ENCODE measurements at places on chromosomes 6 and 20.

DNA sequence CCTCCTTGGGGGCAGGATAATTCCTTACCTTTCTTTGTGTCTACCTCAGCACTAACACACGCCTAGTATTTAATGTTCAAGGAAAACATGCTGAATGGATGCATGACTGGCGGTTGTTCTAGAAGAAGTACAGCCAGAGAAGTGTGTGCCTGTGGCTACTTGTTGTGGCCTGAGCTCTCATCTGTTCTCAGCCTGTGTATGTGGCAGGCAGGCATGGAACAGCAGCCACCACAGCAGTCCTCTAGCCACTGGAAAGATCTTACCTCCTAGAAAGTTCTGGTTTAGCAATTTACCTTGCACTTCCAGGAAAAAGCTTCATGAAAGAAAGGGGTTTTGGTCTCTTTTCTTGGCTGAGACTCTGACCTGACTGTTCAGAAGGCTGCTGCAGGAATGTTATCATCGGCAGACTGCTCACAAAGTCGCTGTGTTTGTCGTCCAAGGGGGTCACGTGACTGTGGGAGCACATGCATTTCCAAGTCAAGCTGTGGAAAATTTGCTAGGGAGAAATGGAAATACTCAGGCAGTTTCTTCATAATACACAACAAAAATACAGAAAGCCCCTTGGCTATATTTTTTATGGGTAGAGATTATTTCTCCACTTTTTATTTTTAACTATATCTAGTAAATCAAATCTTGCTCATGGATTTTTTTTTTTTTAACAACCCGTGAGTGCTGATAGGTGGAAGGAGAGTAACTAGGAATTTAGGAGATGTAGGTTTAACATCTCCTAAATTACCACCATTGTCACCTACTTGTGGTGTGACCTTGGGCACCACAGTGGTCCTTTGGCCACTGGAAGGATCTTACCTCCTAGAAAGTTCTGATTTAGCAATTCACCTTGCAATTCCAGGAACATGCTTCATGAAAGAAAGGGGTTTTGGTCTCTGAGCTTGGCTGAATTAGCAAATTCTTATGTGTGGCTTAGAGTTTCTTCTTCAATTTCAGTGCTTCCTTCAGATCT, 110.8 kb upstream of the GPR6 start:
- DNase-seq = no peak

GRCh38 chr6:152161501-152161900, 354.0 kb downstream of the ESR1 start:
- no peak for DNase-seq

GRCh38 chr6:160221918-160222317, 36.7 kb downstream of the SLC22A2 start:
- DNase-seq = no peak

GRCh38 chr6:21431526-21431925, 162.0 kb upstream of the SOX4 start:
- DNase-seq = no peak

GRCh38 chr20:14127514-14128223, 132.4 kb downstream of the MACROD2 start:
- no peak for DNase-seq

DNA sequence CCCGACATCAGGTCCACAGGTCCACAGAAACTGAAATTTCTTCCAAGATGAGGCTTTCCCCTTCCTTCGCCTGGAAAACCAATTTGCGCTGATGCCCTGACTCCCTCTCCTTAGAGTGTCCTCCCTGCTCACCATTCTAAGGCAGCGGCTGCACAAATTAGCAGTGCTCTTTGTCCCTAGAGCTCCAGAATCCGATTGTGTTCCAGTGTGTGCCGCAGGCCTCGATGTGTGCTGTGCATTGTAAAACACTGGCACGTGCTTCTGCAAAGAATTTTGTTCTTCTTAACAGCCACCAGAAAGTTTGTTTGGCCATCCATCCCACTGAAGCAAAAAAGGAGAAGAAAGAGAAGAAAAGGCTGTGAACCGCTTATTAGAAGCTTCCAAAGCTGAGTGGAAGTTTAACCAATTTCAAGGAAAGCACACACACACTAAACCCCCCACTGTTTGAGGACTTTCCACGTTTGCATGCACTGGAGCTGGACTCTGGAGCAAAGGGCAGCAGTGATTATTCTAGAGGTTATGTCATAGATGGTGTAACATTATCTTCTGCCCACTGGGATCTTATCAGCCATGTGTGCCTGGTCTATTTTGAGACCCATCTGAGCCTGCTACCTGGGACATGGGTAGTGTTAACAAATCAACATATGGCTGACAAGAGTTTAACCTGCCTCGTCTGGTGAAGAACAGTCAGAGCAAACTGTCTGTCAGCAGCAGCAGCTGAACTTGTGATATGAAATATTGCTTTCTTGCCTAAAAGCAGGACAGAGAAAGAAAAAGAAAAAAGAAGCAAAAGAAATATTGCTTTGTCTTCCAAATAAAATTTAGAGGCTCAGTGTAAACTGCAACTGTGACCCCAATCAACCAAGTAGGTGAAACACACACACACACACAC, 64.9 kb upstream of the RREB1 start:
- DNase-seq = no peak

GRCh38 chr6:5501837-5502236, 240.5 kb downstream of the FARS2 start:
- no peak for DNase-seq

DNA sequence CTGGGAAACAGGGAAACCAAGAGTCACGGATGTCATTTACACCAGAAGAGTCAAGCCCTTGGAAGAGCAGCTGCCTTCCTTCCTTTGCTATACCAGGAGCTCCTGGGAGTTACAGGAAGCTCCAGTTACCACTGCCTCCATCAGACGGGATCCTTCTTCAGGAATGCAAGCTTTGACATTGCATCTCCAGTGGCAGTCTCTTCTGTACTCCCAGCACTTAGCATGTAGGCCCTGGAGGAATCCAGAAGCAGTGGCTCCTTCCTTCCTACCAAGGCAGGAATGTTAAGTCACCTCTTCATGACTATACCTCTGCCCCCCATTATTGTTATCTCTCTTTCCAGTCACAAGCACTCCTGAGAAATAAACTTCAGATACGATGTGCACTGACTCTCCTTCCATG, 836.0 kb downstream of the MAFB start:
- DNase-seq = no peak

- DNase-seq = no peak
Measured at GRCh38 chr20:56788671-56789610, 159.8 kb downstream of the TFAP2C start.

DNA sequence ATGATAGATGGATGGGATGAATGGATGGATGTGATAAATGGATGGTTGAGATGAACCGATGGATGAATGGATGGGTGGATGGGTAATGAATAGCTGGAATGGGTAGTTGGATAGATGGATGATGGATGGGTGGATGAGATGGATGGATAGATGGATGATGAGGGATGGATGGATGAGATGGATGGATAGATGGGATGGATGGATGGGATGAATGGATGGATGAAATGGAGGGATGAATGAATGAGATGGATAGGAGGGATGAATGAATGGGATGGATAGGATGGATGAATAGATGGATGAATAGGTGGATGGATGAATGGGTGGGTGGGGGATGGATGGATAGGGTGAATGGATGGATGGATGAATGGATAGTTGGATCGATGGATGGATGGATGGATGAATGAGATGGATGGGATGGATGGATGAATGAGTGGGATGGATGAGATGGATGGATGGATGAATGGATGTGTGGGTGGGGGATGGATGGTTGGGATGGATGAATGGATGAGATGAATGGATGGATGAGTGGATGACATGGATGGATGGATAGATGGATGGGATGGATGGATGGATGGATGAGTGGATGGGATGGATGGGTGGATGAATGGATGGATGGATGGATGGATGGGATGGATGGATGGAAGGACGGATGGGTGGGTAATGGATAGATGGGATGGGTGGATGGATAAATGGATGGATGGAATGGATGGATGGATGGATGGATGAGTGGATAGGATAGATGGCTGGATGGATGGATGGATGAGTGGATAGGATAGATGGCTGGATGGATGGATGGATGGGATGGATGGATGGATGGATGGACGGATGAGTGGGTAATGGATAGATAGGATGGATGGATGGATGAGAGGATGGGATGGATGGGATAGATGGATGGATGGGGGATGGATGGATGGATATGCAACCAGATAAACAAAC, 51.4 kb upstream of the PTGIS start:
- no peak for DNase-seq

DNA sequence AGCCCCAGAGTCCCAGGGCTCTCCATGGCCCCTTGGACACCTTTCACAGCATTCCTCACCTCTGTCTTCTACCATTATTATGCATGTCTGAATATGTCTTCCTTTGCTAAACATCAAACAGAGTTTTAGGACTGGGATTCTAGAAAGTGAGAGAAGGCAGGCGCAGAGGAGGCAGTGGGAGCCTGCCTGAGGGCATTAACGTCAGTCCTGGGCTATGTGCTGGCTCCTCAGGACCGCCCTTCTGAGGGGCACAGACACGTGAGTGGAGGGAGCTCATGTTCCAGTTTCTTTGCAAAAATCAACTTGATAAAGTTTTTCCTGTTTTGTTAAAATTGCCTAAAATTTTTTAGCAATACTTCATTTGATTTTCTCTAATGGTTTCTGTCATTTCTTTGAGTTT, 38.0 kb downstream of the C6orf15 start:
- DNase-seq = no peak

DNA sequence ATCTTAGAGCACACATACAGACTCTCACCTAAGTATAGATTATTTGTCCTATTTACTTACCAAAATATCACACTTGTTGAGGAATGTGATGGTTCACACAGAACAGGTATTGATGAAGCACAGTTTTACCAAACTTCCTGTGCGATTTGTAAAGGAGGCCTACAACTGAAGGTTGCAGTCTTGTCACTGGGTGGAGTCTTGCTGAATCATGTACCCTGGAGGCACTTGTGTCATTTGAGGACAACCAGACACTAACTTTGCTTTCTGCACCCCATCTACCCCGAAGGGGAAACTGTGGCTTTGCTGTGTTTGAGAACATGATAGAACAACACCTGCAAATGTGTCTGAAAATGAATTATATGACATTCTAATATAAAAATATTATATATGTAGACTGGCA, 32.4 kb upstream of the HINT3 start:
- DNase-seq = no peak

DNA sequence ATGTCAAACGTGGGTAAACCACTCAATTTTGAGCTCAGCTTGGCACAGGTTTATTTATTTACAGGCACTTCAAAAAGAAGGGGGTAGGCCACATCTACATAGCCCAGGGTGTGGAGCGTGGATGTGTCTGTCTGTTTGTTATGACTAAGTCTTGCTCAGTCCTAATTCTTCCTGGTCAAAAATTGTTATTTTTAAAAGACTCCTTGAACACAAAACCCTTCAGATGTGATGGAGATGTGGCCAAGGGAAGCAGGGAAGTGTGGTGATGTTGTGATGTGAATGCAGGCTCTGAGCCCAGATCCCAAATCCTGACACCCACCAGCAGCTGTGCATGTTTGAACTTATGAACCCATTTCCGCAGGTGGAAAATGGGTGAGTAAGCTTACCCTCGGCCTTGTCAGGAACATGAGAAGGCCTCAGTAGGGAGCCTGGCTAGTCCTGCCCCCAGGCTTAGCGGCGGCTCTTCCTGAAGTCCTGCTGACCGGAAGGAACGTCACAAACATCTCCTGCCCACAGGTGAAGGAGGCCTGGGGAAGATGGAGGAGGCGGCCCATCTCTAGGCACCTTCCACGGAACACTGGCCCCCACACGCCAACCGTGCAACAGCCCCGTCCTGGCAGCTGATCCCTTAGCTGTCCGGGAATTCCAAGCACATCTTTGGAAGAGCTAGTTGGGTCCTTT, 119.7 kb downstream of the MYLK4 start:
- DNase-seq = no peak

DNA sequence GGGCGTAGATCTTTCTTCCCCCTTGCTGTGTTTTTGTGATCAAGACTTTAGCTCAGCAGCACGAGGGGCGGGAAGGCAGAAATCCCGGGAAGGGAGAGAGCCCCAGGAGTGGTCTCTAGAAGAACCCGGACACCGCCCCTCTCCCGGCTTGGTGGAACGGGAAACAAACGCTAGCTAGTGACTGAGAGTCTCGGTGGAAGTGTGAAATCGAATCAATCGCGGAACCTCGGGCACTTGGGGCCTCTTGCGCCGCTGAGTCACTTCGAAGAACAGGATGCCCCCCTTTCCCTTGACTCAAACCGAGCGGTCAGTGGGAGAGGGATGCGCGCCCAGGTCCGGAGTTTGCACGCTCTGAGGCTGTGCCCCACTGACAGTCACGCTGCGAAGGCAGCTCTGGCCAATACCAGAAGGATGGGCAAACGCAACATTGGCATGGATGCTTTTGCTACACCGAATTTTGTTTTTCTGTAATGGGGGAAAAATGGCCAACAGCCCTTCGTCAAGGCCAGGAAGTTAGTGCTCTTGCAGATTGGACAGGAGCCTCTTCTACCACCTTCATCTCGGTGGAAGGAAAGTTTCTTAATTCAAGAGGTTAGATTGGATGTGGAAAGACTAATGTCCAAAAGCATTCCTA, 1.6 kb upstream of the OLIG3 start:
- DNase-seq = no peak

DNA sequence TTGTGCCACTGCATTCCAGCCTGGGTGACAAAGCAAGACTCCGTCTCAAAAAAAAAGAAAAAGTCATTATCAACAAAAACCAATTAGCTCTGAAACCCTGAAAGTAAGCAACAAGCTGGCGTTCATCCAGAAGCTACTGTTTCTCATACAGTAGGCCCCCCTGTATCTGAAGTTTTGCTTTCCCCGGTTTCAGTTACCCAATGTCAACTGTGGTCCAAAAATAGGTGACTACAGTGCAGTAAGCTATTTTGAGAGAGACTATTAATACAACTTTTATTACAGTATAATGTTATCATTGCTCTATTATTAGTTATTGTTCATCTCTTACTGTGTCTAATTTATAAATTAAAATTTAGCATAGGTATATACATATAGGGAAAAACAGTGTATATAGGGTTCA, 135.1 kb downstream of the KIF16B start:
- no peak for DNase-seq

GRCh38 chr20:33010674-33011449, 3.4 kb downstream of the BPIFB2 start:
- DNase-seq = no peak

DNA sequence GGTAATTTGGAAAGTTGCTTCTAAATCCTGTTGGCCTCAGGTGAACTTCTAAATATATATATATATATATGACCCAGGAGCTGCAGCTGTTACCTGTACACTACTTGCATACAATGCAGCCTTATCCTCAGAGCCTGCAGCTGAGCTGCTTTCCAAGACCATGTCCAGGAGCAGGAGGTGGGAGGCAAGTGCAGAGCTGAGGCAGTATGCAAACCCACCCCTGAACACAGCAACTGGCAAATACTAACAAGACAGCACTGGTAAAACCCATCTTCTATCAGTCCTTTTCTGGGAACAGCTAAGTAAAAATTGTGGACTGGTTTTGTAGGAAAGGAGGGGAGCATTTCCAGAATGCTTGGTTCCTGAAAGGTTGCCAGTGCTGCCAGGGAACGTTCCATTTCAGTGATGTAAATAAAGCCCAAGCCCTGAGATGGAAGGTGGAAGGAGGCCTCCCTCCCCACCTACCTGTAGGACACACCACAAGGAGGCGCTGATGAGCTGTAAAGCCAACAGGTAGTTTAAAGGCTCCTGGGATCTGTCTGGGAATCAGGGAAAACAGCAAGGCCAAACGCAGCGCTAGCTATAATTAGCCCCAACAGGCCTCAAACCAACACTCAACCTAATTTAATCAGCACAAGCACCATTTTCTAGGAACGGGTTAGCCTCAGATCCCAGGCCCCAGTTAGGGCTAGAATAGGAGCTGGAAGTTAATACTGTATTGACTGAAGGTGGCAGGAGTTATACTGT, 93.8 kb upstream of the MAP7 start:
- peak; percentile 80 for DNase-seq

All from CD4-positive, alpha-beta T cell treated with Interleukin-15 for 4 hours (primary cell).